Activated naive CD8-positive, alpha-beta T cell treated with anti-CD3 and anti-CD28 coated beads for 36 hours (primary cell): ENCODE measurements at places on chromosomes 11 and 22.

DNA sequence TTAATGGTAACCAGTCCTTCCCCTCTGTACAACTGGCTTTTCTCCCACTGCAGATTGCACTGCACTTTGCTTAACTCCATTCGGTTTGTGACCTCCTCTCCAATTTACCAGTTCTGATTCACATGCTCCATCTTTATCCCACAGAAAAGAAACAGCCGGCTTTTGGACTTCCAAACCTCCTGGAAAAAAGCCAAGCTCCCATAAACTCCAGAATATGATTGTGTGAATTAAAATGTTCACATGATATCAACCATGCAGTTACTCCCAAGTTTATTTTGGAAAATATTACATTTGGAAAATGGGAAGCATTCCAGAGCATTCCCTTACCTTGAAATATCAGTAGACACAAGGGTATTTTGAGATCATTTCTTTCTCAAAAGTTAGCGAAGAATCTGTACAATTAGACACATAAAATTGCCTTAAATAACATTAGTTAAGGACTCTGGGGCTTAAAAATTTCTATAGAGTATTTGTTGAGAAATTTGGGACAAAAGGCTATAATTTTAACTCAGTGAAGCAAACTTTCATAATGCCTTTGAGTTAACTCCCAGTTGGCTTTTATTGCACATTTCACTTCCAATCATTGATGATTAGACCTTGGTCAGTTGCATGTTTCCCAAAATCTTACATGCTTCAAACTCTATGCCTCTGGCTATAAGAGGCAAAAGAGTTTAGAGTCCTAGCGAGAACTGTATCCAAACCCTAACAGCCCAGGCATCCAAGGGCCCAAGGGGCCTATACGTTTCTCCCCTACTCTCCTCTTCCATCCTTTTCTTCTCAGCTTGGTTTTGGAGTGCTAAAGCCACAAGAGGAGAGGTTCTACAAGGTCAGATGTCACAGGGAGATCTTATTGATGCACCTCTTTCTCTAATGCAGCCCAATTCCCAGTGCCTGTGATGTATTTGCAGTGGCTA lies 23.6 kb upstream of the TMEM135 start:
- no peak for DNase-seq

- no peak for DNase-seq
Measured at GRCh38 chr11:73453562-73453961, 77.4 kb downstream of the RELT start.

- no peak for DNase-seq
Measured at GRCh38 chr11:19525714-19526113, 186.9 kb upstream of the NAV2 start.

GRCh38 chr11:77411717-77412441 lies 62.0 kb downstream of the PAK1 start:
- peak; percentile 84 for DNase-seq

GRCh38 chr11:10355257-10355661 lies 50.4 kb downstream of the ADM start:
- no peak for DNase-seq

DNA sequence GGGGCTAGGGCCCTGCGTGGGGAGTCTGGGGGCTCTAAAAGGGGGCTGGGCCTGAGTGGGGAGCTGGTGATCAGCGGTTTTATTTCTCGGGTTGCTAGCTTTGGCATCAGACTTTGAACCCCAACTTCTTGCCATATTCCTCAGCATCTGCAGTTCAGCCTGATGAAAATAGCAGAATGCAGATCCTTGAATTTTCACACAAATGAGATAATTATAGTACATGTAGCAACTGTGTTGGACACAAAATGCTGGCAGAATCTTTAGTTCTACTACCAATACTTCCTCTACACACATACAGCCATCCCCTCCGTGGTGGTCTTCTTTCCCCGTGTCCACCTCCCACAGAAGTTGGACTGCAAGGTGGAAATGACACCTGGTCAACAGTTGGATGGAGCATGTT lies 1.5 kb downstream of the ZC3H7B start:
- no peak for DNase-seq

DNA sequence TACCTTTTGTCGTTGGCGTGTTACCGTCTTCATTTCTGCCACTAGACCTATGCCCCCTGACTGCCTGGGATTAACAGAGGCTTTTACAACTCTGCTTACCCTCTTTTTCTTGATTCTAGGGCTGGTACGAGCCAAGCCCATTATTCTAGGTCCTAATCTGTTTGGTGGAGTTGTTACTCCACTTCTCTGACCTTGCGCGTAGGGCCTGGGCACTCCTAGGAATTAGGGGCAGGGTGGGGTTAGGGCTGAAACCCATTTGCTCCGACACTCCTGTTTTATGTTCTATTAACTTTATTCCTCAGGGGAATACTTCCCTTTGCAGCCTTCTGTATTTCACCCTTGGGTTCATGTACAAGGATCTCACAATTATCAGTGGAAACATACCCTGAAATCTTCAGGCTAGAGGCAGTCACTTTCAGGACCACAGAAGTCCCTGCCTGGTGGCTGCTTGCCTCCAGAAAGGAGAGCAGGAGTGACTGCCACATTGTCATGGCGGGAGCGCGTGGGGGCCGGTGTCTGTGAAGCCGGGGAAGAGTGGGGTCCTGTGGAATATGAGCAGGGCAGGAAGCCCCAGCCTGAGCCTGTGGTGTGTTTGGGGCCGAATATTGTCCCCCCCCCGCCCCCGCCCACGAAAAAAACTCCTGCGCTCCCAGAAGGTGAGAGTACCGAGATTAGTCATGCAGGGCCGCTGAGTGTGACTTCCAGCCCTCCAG lies 731 bp upstream of the SLC37A2 start:
- DNase-seq: no peak

- no peak for DNase-seq
Measured at GRCh38 chr11:76839311-76839710, 21.4 kb upstream of the ACER3 start.

DNA sequence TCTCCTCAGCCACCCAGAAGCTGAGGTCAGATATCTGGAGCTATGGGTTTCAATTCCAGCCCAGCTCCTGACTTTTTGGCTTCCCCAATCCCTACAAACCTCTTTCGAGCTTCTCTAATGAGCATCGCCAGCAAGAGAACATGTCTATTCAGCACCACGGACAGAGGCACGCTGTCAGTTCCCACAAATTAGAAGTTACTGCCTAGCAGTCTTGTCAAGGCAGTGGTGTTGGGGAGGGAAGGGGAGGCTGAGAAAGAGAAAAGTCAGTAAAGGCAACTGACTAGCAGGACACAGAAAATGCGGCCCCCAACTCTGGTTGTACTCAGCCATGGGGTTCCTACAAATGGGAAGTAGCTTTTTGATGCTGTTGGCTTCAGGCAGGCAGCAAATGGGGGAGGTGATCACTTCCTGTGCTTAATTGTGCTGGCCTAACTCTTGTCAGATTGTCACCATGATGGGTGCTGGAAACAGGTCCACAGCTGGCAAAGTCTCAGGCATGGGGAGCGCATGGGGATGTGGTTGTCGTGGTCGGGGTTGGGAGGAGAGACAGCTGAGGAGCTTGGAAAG lies 205.9 kb downstream of the ST3GAL4 start:
- DNase-seq: peak; percentile 2

- DNase-seq: no peak
Measured at GRCh38 chr11:1873048-1873812, 18.5 kb downstream of the PRR33 start.
